ENCODE measurements at places on chromosomes 13 and 19.

DNA sequence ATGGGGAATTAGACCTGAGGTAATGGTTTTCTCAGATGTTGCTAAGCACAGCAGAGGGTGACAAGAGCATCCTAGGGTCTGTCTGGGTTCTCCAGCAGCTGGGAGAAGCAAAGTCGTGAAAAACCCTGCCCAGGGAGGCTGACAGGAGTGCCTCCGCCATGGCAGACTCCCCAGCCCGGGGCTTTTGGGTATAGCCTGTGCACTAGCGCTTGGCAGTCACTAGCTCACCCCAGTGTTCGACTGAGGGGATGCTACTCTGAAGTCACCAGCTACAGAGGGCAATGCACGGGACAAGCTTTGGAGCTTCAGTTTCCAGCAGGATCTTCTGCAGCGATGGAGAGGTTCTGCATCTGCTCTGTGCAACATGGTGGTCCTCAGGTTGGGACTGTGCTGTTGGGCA is 87.5 kb downstream of the ING1 start:
- no peak for DNase-seq

DNA sequence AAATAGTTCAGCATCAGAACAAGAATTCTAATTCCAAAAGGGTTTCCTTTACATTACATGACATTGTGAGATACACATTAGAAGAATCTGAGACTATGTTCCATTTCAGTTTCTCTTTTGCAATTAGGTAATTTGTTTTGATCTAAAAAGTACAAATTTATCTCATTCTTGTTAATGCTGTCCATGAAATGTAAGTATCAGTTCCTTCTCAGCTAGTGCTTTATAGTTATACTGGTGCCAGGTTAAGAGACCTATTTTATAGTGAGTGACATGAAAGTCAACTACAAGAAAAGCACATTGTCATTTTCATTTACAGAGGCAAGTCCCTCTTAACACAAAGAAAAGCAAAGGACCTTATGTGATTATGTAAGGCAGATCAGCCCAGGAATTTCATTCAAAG is 43.9 kb downstream of the RCBTB2 start:
- DNase-seq: no peak

DNA sequence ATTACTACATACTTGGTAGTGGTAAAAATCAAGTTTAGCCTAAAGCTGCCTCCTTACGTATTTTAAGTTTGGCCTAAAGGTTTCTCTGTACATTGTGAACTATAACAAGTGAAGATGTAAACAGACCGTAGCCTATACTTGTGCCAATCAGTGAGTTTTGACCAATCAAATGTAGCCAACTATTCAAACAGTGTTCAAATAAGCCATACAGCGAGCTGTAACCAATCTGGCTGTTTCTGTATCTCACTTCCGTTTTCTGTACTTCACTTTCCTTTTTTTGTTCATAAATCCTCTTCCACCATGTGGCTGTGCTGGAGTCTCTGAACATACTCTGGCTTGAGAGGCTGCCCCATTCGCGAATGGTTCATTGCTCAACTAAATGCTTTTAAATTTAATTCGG is 2504.6 kb downstream of the PCDH9 start:
- no peak for DNase-seq

GRCh38 chr13:59691501-59692066 is 472.1 kb downstream of the DIAPH3 start:
- no peak for DNase-seq

GRCh38 chr13:72850959-72851677 is 69.2 kb downstream of the PIBF1 start:
- no peak for DNase-seq

- no peak for DNase-seq
Measured at GRCh38 chr19:16420336-16420676, 51.5 kb downstream of the EPS15L1 start.

GRCh38 chr13:44015118-44015517 is 135.4 kb downstream of the LACC1 start:
- DNase-seq: no peak

DNA sequence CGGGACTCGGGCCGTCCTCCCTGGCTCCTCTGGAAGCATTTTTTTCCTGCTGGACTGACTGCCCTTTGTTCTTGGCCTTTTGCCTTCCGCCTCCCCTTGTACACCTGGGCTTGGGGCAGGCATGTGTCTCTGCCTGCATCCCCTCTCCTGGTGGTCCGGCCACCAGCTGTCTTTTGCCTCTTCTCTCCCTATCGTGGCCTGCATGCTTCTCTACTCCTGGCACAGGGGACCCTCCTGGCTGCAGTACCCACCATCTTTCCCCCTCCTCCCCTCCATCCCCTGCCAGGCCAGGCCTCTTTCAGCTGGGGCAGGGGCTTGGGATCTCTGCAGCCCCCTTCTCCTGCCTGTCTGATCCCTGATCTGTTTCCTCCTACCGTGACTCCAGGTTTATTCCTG is 12.1 kb downstream of the WTIP start:
- no peak for DNase-seq

- peak; percentile 39 for DNase-seq
Measured at GRCh38 chr19:43438291-43439031, 23.8 kb downstream of the TEX101 start.

DNA sequence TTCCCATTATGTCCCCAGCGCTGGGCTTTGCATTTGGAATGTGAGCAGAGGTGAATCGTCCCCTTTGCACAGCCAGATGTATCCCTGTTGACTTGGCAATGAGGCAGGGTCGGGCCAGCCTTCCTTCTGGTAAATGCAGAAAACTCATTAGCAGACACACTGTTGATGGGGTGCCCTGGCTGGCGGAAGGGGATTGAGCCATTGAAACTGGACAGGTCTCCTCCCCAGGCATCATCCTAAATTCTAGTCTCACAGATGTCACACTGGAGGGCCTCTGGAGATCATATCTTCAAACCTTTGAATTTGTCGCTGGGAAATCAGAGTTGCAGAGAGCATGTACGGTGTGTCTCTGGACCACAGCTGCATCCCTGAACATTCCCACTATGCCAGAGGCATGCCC is 219.5 kb upstream of the TSHZ3 start:
- DNase-seq: no peak

- no peak for DNase-seq
Measured at GRCh38 chr13:109884462-109884861, 98.1 kb upstream of the IRS2 start.

- no peak for DNase-seq
Measured at GRCh38 chr13:113916330-113916815, 52.5 kb upstream of the GAS6 start.

- no peak for DNase-seq
Measured at GRCh38 chr13:40547591-40548315, 118.7 kb downstream of the FOXO1 start.

- DNase-seq: no peak
Measured at GRCh38 chr13:99257291-99257690, 888 bp downstream of the GPR18 start.

DNA sequence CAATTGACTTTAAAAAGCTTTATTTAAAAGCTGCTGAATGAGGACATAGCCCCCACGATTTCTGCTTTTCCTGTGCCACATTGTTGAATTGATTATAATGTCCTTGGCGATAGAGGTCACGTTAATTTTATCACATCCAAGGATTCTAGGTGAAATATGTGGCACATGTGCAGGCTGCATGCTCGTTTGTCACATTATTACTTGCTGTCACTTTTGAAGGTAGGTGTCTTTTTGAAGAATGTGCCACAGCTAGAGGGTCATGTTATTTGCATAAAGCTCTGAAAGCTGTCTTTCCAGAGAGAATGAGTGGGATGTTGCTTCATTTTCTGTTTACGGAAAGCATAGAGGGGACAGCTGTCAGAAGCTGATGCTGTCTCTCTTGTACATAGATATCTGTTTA is 927.6 kb upstream of the ATXN8OS start:
- no peak for DNase-seq

DNA sequence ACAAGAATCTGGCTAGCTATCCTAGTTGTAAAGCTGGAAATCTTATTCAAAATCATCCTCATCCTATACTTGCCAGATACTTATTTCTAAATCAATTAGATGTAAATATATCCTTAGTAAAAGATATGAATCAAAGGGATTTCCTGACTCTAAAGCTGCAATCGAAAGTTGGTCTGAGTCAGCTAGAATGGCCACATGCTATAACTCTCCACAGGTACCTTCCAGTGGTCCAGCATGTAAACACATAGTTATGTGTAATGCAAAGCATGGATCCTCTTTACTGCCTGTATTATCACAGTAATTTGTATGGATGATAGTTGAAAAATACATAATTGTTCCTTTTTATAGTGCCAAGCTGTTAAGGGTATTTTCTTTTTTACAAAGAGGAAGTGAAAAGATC is 27.4 kb downstream of the SLITRK6 start:
- no peak for DNase-seq

DNA sequence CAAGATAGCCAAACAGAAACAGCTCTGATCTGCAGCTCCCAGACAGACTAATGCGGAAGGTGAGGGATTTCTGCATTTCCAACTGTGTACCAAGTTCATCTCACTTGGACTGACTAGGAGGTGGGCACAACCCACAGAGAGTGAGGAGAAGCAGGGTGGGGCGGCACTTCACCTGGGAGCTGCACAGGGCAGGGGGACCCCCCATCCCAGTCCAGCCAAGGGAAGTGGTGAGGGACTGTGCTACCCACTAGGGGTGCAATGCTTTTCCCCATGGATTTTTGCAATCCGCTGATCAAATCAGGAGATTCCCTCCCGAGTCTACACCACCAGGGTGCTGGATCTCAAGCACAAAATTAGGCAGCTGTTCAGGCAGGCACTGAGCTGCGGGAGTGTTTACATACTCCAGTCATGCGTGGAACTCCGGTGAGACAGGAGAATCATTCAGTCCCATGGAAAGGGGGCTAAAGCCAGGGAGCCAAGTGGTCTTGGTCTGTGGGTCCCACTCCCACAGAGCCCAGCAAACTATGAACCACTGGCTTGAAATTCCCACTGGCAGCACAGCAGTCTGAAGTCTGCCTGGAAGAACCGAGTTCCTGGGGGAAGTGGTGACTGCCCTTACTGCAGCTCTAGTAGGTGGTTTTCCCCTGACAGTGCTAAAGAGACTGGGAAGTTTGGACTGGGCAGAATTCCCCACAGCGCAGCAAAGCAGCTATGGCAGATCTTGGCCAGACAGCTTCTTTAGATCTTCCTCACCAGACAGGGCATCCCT is 85.1 kb upstream of the UFM1 start:
- no peak for DNase-seq

DNA sequence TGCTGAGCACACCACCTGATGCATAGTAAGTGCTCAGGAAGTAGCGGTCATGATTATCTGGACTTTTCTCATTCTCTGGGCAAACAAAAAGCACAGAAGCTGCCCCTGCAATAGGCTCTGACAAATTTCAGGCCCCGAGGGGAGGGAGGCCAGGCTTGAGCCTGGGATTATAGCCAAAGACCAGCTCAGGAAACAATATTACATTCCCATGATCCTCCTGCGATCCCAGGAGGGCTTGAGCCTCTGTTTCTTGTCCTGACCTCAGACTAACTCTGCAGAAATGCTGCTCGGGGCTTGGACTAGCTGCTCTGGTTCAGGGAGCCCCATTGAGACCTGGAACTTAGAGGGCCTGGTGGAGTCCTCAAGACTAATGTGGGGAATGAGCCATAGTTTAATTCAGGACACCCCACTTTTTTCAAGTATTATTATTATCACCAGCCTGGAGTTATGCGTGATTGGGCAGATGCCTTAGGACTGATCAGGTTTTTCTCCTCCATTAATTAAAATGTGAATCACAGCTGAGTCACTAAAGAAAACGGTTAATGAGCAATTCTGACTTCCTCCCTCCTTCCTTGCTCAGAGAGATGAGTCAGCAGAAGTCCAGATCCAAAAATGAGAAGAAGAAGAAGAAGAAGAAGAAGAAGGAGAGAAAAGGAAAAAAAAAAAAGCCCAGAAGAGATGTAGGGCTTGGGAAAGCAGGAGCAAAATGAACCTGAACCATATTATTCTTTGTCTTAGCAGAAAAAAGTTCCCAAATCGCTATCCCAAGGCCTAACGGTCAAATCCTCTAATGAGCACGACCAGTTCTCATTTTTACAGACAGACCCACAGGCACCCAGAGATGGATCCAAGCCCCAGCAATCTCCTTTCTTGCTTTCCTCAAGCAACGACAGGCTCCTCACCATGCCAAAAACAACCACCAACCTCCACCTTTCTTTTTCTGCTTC is 107.2 kb downstream of the CACNA1A start:
- no peak for DNase-seq

DNA sequence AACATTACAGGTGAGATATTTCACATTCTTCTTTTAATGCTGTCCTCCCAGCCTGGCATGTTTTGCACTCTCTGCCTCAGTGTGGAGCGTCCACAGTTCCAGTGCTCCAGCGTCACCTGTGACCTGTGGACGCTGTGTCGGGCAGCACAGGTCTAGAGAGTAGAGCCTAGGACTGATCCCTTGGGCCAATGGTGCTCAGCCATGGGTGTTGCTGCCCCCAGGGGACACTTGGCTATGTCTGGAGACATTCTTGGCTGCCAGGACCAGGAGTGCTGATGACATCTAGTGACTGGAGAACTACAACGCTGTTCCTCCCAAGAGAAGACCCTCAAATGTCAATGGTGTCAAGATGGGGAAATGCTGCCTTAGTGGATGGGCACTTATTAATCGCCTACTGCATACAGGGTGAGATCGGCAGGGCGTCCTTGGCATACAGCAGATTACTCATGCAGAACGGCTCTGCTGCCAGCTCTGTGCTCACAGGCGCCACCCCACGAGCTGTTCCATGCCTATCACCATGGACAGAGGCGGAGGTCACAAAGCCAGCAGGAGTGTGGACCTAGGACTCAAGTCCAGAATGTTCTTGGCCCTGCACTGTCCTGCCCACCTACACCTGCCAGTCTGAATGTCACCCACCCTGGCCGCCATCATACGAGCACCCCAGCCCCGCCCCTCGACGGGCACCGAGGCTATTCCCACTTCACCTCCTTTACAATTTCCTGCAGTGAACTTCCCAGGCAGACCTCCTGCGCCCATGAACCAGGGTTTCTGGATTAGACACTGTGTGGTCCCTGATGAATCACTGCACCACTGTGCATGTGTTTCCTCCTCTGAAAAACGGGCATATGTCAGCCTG is 13.9 kb upstream of the MADCAM1 start:
- DNase-seq: no peak

DNA sequence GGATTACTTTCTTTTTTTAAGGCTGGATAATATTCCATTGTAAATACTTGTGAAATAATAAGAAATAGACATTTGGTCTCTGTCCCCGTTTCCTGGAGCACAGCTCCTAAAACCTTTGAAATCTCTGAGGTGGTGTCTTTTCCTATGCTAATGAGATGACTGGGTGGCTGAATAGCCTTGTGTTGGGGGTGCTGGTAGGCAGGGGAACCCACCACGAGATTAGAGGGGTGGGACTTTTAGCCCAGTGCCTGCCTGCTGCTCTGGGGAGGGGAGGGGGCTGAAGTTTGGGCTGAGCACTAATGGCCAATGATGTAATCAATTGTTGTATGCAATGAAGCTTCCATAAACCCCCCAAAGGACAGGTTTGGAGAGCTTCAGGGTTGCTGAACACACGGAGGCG is 175.7 kb downstream of the FGF9 start:
- DNase-seq: no peak
